ENCODE measurements at places on chromosomes 3 and 15.

DNA sequence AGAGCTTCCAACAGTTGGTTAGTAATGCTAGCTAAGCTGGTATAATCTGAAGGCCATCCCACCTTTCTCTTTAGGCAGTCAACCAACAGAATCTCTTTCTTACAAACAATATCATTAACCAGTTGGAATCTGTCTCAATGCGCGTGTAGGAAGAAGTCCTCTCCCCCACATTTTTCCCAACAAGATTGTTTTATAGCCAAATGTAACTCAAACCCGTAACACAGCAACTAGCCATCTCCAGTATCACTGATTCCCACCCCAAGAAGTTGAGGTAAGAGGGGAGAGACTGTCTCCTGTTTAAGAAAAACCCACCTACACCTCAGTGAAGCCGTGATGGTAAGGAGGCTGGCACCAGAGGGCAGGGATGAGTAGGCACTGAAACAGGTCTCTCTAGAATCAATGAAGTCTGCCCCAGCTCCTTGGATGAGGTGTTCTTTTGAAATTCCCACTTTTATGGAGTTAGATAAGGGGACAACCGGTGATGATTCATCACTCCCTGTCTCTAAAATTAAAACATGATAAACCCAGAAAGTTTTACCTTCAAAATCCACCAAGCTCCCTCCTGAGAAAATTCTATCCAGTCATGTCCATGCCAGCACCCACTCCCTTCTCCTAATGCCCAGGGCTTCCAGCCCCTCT is 30.9 kb downstream of the CDC25A start:
- DNase-seq, result no peak

- no peak for DNase-seq
These were observed 216.8 kb downstream of the NR1D2 start for GRCh38 chr3:24161841-24162240.

- no peak for DNase-seq
These were observed 4.7 kb downstream of the ATRIP start for GRCh38 chr3:48451270-48451669.

GRCh38 chr3:93906245-93906644 is 67.5 kb downstream of the PROS1 start:
- no peak for DNase-seq

DNA sequence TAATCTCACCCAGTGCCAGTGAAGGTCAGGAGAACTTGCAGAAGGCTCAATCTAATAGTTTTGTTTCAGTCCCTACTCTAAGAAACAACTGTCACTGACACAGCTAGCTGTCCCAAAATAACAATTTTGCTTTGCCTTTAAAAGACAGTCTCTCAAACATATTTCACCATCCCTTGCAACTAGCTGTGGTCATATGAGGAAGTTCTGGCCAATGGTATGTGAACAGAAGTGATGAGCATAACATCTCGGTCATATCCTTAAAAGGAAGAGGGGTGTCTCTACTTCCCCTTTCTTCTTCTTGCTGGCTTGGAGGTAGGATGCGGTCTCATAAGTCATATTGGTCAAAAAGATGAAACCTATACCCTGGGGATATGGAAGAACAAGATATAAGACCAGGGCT is 198.1 kb downstream of the NEK10 start:
- DNase-seq, result no peak

GRCh38 chr3:116566478-116566960 is 121.2 kb upstream of the LSAMP start:
- DNase-seq, result no peak

DNA sequence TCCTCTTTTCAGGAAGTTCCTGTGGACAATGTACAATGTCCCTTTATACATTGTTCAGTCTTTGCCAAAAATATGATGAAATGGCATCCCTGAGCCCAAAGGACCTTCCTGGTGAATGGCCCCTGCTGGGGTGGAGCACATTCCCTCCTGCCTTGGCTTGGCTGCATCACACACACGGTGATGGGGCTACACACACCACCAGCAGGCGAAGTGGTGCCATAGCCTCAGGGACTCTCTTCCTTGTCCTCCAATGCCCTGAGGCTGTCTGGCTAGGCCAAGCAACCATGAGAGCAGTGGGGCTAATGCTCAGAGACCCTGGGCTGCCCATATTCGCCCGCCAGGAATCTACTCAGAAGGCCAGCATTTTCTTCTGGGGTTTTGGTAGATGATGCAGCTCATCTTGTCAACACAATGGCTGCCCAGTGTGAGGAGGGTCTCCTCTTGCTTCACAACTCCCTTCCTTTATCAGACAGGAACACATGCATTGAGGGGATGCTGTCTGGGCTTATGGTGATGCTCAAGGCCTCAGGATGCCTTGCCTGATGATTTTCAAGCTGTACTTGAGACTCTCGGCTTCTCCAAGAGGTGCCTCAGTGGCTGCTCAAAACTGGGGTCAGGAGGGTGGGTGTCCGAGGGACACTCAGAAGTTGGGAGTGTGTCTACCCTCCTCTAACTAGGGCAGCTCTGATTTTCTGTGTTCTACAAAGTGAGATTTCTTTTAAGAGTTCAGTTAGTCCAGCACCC is 40.9 kb upstream of the EPHB1 start:
- DNase-seq, result no peak

All from endothelial cell (in vitro differentiated cells).